ENCODE measurements at places on chromosomes 12 and 14.

DNA sequence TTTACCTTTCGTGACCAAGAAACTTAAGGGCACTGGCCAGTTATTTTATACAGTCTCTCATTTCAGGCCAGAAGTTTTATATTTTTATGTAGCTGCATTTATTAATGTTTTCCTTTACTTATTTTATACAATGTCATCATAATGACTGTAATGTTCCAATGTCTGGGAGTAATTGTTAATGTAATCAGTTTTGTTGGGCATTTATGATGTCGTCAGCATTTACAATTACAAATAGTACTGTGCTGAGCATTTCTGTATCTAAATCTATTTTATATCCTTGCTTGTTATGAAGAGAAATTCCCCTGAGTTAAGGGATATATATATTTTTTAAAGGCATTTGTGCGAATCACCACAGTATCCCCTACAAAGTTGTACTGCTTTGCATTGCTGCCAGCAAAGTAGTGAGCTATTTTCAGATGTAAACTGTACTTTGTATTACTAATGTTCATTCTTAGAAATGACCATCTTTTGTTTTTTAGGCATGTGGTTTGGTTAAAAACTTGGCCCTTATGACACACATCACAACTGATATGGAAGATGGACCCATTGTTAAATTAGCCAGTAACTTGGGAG, 74.4 kb downstream of the POLR3B start:
- DNase-seq = no peak

- no peak for DNase-seq
These were observed 390.1 kb upstream of the RGS6 start for GRCh38 chr14:71541973-71542690.

DNA sequence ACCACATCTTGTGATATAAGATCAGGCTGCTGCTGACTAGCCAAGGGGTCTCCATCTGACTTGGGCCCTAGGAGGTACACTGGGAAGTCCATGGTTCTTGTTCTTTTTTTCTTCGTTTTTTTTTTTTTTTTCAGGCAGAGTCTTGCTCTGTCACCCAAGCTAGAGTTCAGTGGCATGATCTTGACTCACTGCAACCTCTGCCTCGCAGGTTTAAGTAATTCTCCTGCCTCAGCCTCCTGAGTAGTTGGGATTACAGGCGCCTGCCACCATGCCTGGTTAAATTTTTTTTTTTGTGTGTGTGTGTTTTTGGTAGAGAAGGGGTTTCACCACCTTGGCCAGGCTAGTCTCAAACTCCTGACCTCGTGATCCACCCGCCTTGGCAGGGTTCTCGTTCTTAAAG, 178.2 kb downstream of the RMST start:
- DNase-seq = no peak

DNA sequence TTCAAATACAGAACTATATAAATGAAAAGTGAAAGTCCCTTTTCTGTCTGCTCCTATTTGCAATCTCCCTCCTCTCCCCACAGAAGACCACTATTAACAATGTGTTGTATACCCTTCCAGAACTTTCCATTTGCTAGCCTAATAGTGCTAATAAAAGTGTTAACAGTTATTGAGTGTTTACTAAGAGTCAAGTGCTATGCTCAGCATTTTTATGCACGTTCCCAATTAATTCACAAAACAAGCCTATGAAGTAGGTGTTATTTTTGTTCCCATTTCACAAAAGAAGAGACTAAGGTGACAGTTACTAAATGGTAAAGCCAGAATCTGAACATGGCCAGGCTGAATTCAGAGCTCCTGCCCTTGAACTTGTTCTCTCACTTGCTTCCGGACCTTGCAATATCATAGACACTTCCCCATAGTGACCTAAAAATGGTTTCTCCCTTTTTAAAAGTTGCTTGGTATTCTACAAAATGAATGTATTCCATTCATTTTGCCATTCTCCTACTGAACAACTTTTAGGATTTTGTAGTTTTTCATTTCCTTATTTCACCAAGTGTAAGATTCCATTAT, 1.6 kb upstream of the PRKAB1 start:
- no peak for DNase-seq

GRCh38 chr14:44778604-44779003, 183.1 kb downstream of the KLHL28 start:
- DNase-seq = no peak

GRCh38 chr12:23525450-23526072, 423.9 kb downstream of the SOX5 start:
- DNase-seq = no peak

- DNase-seq = no peak
These were observed 295.6 kb downstream of the DPF3 start for GRCh38 chr14:72598306-72598705.

DNA sequence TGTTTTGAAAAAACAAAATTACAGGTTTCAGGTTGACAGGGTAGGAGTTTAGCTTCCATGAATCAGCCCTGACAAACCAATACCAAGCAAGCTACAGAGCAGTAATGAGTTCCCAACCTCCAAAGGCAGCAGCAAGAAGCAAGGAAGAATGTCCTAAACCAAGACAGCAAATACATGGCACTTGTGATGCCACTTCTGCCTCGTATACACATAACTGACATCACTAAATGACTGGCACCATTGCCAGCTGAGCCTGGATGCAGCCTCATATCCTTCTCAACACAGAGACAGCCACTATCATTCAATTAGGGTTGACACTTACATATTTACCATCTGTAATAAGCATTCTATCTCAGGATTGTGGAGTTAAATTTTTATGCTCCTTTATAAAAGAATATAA, 35.0 kb upstream of the MDM1 start:
- DNase-seq = no peak

GRCh38 chr14:105150368-105151083, 18.1 kb downstream of the JAG2 start:
- no peak for DNase-seq

DNA sequence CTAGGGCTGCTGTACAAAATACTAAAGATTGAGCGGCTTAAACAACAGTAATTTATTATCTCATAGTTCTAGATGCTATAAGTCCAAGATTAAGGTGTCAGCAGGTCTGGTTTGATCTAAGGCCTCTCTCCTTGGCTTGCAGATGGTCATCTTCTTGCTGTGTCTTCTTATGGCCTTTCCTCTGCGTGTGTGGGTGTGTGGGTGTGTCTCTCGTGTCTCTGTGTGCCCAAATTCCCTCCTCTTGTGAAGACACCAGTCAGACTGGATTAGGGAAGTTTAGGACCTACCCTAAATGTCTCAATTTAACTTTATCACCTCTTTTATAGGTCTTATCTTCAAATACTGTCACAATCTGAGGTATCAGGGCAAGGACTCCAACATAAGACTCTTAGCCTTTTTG, 28.3 kb downstream of the DDHD1 start:
- no peak for DNase-seq

- peak; percentile 61 for DNase-seq
These were observed 183.6 kb upstream of the G2E3 start for GRCh38 chr14:30375296-30375892.

GRCh38 chr12:111037047-111037446, 116.7 kb upstream of the MYL2 start:
- no peak for DNase-seq

GRCh38 chr14:56150645-56151345, 32.6 kb downstream of the PELI2 start:
- DNase-seq = no peak

GRCh38 chr14:99508896-99509629, 27.9 kb downstream of the CCNK start:
- no peak for DNase-seq

DNA sequence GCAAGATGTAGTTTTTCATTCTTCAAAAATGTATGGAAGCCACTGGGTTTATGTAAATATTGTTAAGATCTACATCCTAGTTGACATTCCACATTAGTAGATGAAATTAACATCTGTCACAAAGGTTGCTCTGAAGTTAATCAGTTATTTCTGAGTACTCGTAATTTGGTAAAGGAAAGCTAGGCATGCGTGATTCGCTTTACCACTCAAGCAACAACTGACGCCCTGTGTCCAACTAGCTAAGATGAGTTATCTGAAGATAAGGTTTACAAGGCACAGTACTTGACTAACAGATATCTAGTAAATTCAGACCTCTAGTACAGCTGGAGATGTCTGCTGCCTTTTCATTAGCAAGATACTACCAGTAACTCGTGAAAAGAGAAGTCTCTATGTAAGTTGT, 14.1 kb downstream of the PRKD1 start:
- DNase-seq = no peak

GRCh38 chr12:127567531-127567930, 699.4 kb upstream of the TMEM132C start:
- no peak for DNase-seq

- no peak for DNase-seq
These were observed 115.7 kb downstream of the GRIP1 start for GRCh38 chr12:66563220-66563619.

DNA sequence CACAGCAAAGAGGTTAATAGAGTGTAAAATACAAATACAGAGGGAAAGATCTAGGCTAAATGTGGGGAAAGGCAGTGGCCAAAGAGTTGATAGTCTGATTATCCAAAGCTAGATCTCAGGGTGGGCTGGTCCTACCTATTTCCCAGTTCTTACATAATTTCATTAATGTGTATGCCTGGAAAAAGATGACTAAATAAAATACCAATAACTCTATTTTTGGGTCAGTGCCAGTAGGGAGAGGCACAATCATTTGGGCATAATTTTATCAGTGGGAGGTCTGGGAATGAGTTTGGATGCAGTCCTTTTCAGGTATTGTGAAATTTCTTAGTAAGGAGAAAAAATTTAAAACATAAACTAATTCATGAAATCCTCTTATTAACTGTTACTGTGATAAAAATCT, 30.6 kb upstream of the CLEC14A start:
- DNase-seq = no peak

DNA sequence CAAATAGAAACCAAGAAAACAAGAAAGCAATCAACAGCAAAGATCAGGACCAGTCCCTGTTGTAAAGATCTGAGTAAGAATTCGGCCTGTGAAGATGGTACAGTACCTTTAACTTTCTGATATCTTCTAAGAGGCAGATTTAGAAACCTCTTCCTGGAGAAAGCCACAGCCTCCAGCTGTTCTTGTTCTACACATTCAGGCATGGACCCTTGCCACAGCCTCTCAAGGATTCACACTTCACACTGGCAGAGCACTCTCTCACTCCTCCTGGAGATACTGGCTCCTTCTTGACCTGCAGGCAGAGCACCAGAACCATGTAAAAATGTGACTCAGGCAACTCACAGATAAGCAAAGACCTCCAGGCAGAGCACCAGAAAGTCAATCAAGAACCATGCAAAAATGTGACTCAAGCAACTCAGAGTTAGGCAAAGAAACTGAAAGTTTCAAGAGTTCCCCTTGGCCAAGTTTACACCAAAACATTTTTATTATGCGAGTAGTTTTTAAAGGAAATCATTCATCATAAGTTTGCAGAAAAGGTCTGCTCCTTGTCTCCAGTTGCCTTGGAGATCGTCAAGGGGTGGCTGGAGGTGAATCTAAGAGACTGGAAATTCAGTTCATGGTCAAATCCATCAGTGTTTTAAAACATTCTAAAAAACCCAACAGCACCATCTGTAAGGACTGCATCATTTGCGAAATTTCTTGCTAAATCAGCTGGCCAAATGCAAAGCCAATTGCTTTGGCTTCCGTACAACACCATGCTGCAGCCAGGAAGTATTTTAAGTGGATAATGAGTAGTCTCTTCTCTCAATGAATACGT, 119.3 kb upstream of the MDM1 start:
- peak; percentile 7 for DNase-seq

DNA sequence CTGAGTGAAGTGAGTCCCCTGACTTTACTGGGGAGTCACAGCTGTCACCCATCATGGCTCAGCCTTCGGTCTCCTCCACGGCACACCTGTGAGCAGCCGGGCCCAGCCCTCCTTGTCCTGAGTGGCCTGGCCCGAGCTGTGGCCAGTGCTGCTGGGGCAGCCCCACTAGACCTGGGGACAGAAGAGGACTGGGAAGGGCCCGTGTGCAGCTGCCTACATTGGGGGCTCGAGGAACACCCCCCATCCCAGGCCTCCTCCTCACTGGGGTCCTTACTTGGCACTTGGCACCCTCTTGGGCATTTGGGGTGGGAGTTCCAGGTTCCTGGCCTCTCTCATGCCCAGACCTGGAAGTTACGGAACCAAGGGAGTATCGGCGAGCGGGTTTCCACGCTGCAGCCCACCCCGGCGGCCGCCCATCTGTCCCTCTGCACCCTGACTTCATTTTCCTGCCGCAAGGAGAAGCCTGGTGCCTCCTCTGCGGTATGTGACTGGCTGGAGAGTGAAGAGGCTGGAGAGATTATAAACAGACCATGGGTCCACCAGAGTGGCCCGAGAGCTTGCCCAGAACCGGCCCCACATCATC, 179.7 kb downstream of the KIF26A start:
- DNase-seq = no peak

DNA sequence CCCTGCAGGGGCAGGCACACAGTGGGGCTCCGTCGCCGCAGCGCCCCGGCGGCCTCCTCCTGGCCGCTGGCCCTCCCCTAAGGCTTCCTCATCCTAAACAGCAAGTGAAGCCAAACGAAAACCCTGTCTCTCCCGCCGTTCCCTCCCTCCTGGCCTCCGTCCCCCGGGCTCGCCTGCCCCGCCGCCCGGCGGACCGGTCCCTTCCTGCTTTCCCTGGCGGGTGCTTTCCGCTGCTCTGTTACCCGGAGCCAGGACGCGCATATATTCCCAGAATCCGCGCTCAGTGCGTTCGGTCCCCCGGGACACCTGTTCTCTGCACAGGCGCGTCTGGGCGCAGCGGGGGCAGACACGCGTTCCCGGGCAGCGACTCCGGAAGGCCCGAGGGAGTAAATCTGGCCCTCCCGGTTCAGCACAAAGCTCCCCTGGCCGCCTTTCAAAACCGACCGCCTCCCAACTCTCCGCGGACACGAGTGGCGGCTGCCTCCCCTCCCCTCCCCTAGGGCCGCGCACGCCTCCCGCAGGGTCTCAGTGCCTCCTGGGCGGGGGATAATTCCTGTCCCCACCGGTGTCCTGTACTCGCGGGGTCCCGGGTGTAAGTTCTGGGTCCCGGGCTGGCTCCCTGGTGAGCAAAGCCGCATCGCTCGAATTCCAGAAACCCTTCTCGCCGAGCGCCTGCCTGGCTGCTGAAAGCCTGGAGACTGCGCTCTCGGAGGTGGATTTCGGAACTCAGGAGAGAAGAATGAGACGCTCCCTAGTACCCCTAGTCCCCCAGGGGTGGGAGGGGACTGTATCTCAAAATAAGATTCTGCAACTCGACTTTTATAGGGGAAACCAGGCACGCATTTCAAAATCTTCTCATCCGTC, 21.4 kb upstream of the CEP170B start:
- no peak for DNase-seq

All from stimulated activated CD4-positive, alpha-beta T cell treated with anti-CD3 and anti-CD28 coated beads, Interleukin-4, amount 100 ng/mL, for 1 hour (primary cell).